Renal pelvis (tissue), 12 donors: ENCODE measurements at places on chromosomes 3 and 15. TPM values are rescaled to one million over a fixed set of nuclear protein-coding genes. Genes with fewer than 3 reads are reported as not detected.

GRCh38 chr15:71434774-71435173, 319.5 kb downstream of the THSD4 start:
- no peak for DNase-seq

DNA sequence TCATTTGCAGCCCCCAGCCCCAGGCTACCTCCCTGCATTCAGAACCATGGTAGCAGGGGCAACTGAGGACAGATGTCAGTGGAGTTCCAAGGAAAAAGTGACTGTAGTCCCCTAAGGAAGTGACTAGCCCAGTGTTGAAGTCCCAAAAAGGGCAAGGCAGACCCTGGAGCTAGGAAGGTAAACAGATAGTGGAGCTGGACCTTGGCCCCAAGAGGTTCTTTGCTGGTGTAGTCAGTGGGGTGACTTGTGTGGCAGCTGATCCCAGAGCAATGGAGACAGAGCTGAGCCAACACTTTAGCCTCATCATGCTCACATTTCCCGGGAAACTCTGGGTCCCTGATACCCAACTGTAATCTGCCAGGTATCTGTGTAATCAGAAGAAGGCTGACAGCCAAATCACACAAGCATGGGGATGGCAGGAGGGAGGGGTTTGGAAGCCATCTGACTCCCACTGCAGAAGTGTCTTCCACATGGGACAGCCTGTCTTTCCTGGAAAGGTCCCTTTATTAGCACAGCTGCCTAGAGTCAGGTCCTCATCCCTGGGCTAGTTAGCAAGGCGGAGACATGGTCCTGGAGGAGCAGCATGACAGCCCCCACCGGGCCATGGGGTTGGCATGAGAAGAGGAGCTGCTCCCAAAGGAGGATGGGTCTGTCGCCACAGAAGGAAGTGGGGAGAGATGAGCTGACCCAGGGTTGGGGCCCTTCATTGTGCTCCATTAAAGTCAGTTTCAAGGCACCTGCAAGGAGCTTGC, 39.8 kb downstream of the PXYLP1 start:
- no peak for DNase-seq

DNA sequence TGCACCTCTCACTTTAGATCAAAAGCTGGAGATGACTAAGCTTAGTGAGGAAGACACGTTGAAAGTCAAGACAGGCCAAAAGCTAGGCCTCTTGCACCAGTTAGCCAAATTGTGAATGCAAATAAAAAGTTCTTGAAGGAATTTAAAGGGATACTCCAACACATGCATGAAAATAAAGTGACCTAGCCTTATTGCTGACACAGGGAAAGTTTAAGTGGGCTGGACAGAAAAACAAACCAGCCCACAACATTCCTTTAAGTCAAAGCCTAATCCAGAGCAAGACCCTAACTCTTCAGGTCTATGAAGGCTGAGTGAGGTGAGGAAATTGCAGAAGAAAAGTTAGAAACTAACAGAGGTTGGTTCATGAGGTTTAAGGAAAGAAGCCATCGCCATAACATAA, 100.6 kb upstream of the PSMD6 start:
- no peak for DNase-seq

The TRPM1 gene
- 0.21 TPM for polyA plus RNA-seq

The DAZL gene
- polyA plus RNA-seq: not detected

DNA sequence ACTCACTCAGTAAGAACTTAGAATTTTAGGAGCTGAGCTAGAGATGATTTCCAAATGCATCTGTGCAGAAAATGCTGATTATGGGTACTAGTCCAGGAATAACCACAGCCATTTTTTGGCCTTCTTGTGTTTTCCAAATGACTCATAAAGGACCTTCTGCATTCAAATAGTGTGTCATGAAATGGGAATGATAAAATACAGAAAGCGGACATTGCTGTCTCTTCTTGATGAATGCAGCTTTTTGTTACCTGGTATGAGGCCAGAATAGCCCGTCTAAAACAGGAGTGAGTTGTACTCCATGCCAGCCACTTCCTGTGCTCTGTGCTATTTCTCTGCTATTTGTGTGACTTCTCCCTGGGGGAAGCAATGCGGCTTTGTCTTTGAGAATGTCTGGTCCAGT, 20.5 kb upstream of the FRMD5 start:
- DNase-seq: no peak

The ACOX2 gene
- 37.3 TPM for polyA plus RNA-seq
